Cortex of kidney (tissue), 1 donor: ENCODE measurements at places on chromosomes 7 and 10.

- DNase-seq, result no peak
Observed at GRCh38 chr7:14446829-14447228, 455.7 kb downstream of the DGKB start.

DNA sequence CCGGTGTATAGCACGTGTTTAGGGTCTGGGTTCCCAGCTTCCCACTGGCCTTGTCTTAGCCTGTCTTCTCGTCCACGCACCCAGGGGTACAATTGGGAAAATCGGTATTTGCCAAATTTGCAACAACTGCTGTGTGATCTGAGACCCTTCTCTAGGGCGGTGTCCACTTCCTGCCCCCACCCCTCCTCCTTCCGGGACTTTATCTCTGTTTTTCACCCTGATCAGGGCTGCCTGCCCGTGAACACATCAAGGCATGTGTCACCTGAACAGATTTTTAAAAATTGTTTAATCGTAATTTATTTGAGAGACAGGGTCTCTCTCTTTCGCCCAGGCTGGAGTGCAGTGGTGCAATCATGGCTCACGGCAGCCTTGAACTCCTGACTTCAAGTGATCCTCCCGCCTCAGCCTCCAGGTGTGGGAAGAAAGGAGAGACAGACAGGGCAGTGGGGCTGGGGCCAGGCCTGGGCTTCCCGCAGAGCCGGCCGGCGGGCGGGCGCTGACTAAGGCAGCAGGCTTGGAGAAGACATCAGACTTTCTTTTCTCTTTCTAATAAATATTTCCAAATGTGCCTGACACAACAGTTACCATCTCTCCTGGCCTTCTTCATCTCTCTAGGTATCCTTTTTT is 27.5 kb downstream of the ELFN1 start:
- DNase-seq, result no peak

DNA sequence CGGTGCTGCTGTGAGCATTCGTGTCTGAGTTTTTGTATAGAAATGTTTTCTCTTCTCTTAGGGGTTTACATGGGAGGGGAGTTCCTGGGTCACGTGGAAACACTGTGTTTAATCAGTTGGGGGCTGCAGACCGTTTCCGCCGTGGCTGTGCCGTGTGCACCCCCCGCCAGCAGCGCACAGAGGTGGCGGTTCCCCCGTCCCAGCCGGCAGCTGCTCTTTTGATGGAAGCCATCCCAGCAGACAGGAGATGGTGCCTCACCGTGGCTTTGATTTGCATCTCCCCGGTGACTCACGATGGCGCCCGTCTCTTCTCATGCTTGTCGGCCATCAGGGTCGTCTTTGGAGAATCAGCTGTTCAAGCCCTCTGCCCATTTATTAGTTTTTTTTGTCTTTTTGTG is 34.9 kb upstream of the FOXL3 start:
- no peak for DNase-seq

GRCh38 chr10:27671821-27672220 is 73.8 kb downstream of the MKX start:
- DNase-seq, result no peak

GRCh38 chr10:131885391-131886165 is 15.2 kb upstream of the PPP2R2D start:
- DNase-seq, result no peak

GRCh38 chr10:121059351-121059750 is 208.2 kb downstream of the WDR11 start:
- DNase-seq, result no peak

DNA sequence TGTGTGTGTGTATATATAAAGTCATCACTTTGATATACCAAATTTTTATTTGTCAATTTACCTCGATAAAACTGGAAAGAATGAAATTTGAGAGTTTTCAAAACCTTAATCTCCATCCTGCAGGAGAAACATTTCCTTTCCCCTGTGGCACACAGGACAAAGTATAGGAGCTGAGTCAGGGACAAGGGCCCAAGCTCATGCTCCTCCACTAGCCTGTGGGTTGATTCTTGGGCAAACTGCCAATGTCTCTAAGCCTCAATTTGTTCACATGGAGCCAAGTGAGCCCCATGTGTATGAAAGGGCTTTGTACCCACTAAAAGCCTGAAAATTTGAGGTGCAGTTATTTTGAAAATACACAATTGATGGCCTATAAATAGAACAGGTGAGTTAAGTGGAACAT is 60.3 kb upstream of the IL6 start:
- DNase-seq, result no peak
